Astrocyte (in vitro differentiated cells and primary cell): ENCODE measurements at places on chromosomes 11 and 22. TPM values are rescaled to one million over a fixed set of nuclear protein-coding genes. Genes with fewer than 3 reads are reported as not detected.

The SMIM38 gene
- total RNA-seq, result not detected in 2 replicates

The CLP1 gene
- total RNA-seq, result 19.1 and 21.4 TPM in 2 replicates

The VSTM5 gene
- total RNA-seq, result 0.19 and 0.45 TPM in 2 replicates

The PLAAT5 gene
- total RNA-seq, result 0.36 and 0.50 TPM in 2 replicates

The APOBEC3C gene
- 32.5 and 37.0 TPM in 2 replicates for total RNA-seq

The C11orf16 gene
- not detected in 2 replicates for total RNA-seq

The TMEM134 gene
- total RNA-seq, result 38.0 and 48.1 TPM in 2 replicates

The GGT1 gene
- 2.9 and 3.1 TPM in 2 replicates for total RNA-seq

The SFI1 gene
- 13.6 TPM in 2 replicates for total RNA-seq

The SNX15 gene
- total RNA-seq, result 15.4 and 18.5 TPM in 2 replicates

- H3K4me3 ChIP-seq, result no peak overlapping the region
- H3K27me3 ChIP-seq, result no peaks in the 10 kb centered on the region
Observed at GRCh38 chr11:27200779-27201453, 160.3 kb downstream of the BBOX1 start.

GRCh38 chr11:11084337-11084736 lies 226.5 kb upstream of the ZBED5 start:
- H3K4me1 ChIP-seq, result no peaks in the 10 kb centered on the region
- peaks cover 13% of the 10 kb centered on the region for H3K27me3 ChIP-seq
- no peak for DNase-seq
- no peak overlapping the region for H3K27ac ChIP-seq
- H3K4me3 ChIP-seq, result no peak overlapping the region

DNA sequence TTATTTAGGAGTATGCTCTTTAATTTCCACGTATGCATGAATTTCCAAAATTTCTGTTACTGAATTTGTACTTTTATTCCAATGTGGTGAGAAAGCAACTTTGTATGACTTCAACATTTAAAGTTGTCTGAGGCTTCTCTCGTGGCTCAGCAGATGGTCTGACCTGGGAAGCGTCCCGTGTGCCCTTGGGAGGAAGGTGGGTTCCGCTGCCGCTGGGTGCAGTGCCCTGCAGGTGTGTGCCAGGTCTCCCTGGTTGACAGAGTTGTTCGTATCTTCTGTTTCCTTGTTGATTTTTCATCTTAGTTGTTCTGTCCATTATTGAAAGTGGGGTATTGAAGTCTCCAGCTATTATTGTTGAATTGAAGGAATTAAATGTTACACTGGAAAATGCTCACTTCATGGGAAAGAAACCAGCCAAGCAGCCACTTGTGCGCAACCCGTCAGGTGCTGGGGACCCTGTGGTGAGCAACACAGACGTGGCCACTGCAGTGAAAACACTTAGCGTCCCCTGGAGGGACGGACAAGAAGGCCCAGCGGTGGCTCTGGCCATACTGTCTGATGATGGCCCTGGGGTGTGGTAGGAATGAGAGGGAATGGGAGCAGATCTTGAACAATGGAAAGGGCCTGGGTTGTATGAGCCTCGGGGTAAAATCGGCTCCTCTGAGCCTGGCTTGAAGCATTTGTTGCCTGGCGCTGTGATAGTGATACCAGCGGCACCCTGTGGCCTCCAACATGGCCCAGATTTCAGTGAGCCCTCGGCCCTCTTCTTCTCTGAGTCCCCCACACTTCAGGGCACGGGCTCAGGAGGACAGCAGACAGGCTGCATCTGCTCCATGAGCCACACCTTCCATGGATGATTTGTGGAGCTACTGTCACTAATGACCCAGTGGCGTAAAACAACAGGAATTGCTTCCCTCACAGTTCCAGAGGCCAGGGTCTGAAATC lies 31.5 kb upstream of the KRTAP5-7 start:
- no peak overlapping the region for H3K27ac ChIP-seq
- no peak for DNase-seq
- H3K4me3 ChIP-seq, result no peak overlapping the region
- H3K4me1 ChIP-seq, result no peaks in the 10 kb centered on the region
- H3K27me3 ChIP-seq, result no peaks in the 10 kb centered on the region

DNA sequence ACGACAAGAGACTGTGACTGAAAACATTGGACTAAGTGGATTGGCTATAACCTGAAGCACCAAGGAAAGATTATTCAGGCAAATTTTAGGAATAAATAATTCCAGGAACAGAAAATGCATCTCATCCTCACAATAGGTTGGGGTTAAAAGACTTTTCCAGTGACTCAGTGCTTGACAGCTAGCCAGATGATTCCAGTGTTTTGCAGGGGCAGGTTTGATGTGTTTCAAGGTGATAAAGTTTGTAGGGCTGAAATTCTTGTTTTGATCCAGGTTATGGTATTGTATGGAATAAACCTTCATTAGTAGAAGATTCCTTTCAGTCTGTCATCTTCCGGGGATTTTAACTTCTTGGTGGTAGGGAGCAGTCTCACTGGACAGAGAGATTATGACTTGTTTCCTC lies 2.3 kb downstream of the EXT2 start:
- no peak overlapping the region for H3K4me3 ChIP-seq
- H3K36me3 ChIP-seq, result no peaks in the 10 kb centered on the region
- DNase-seq, result peak; percentile 18
- H3K4me1 ChIP-seq, result peaks cover 7% of the 10 kb centered on the region
- H3K27me3 ChIP-seq, result no peaks in the 10 kb centered on the region

DNA sequence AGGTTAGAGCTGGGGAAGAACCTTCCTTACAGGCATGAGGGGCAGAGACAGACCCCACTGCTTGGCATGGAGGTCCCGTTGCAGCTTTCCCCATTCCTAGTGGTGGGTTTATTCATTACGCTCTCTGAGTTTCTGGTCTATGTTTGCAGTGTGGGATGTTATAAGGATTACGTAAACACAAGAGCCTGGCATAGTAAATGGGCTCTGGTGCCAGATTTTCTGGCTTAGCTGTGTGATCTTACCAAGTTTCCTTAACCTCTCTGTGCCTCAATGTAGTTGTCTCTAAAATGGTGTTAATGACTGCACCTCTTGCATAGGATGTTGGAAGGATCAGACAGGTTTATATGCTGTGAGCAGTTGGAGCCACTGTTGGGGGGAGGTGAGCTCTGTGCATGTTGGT lies 15.1 kb downstream of the DTX4 start:
- H3K4me1 ChIP-seq, result no peaks in the 10 kb centered on the region
- H3K27ac ChIP-seq, result no peak overlapping the region
- H3K36me3 ChIP-seq, result no peaks in the 10 kb centered on the region
- no peak overlapping the region for H3K4me3 ChIP-seq

GRCh38 chr11:97537407-97538150 lies 1147.8 kb downstream of the JRKL start:
- no peak overlapping the region for H3K4me3 ChIP-seq
- no peaks in the 10 kb centered on the region for H3K36me3 ChIP-seq
- DNase-seq, result no peak
- no peaks in the 10 kb centered on the region for H3K4me1 ChIP-seq
- no peak overlapping the region for H3K27ac ChIP-seq

DNA sequence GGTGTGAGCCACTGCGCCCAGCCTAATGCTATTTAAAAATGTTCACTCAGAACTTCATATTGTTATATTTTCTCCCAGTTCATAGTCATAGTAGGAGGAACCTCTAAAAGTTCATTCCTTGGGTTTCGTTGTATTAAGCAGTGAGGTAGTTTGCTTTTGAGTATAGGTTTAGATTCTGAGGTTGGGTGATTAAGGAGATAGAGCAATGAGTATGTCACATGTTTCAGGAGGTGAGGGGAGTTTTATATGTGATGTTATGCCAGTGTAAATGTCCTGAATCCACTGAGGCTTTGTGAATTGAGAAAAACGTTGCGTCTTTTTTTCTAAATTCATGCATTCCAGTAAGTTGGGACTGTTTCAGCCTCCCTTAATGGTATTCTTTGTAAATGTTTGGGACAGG lies 4.2 kb downstream of the UBE2L3 start:
- H3K27ac ChIP-seq, result no peak overlapping the region
- no peak overlapping the region for H3K4me3 ChIP-seq
- H3K36me3 ChIP-seq, result no peaks in the 10 kb centered on the region
- no peak for DNase-seq
- peaks cover 22% of the 10 kb centered on the region for H3K4me1 ChIP-seq

DNA sequence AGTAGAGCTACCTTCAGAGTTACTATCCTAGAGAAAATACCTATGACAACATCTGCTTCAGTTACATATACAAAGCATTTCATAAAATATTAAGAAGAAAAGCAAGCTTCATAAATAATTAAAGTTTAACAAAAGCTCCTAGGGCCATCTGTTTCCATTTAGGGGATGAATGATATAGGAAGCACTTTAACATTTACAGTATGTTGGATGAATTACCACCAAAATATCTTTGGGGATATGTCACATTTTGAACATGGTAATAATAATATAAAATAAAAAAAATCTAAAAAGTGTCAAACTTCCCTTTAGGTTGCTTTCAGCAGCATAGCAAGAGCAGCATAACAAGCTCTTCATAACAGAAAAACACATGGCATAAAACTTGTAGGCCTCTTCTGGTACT lies 104.6 kb downstream of the ATG16L2 start:
- no peaks in the 10 kb centered on the region for H3K27me3 ChIP-seq
- no peak overlapping the region for H3K4me3 ChIP-seq
- no peak for DNase-seq
- H3K36me3 ChIP-seq, result no peaks in the 10 kb centered on the region

DNA sequence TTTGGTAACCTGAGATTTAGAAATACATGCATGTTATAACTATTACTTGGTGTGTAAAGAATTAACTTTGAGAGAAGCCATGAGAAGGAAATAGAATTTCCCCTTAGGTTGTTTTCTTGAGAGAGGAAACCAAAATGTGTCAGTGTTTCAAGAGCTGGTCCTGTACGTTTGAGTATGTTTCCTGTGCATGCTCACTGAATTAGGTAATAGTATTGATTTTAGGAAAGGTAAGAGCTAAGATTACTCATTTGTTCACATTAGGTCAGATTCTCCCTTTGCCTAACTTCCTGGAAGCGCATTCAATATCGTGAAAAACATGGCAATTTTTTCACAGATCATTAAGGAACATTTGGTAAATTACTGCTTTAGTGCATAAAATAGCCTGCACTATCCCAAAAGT lies 49.3 kb upstream of the RDX start:
- no peaks in the 10 kb centered on the region for H3K36me3 ChIP-seq
- H3K4me1 ChIP-seq, result no peaks in the 10 kb centered on the region
- H3K27ac ChIP-seq, result no peak overlapping the region
- no peaks in the 10 kb centered on the region for H3K27me3 ChIP-seq
- H3K4me3 ChIP-seq, result no peak overlapping the region

- H3K4me1 ChIP-seq, result peaks cover 18% of the 10 kb centered on the region
- no peak overlapping the region for H3K4me3 ChIP-seq
- no peak for DNase-seq
- H3K27me3 ChIP-seq, result no peaks in the 10 kb centered on the region
- no peak overlapping the region for H3K27ac ChIP-seq
Observed at GRCh38 chr11:36155124-36155561, 134.1 kb downstream of the COMMD9 start.

GRCh38 chr22:30304495-30305244 lies 15.4 kb upstream of the CASTOR1 start:
- H3K27ac ChIP-seq, result no peak overlapping the region
- peak; percentile 33 for DNase-seq
- H3K4me3 ChIP-seq, result no peak overlapping the region
- H3K36me3 ChIP-seq, result peaks cover 7% of the 10 kb centered on the region

- no peaks in the 10 kb centered on the region for H3K4me1 ChIP-seq
- H3K27ac ChIP-seq, result no peak overlapping the region
- DNase-seq, result no peak
- no peaks in the 10 kb centered on the region for H3K36me3 ChIP-seq
- no peaks in the 10 kb centered on the region for H3K27me3 ChIP-seq
- no peak overlapping the region for H3K4me3 ChIP-seq
Observed at GRCh38 chr11:71200761-71201160, 51.6 kb downstream of the SHANK2 start.

DNA sequence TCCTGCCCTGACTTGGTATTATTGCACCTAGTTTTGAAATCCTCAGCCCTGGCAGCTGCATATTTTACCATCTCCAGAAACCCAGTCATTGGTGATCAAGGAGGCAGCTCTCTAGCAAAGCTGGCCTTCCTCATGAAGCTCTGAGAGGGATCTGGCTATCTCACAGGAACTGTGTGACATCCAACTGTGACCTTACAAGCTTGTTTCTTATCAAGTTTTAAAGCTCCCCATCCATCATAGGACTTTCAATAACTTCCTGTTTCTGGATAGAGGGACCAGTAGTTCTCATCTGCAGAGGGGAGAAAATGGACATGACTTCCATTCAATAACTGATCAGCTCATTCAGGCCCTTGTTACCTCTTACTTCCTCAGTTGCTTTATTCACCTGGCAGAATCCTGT lies 18.2 kb downstream of the CALCA start:
- no peak for DNase-seq
- no peaks in the 10 kb centered on the region for H3K4me1 ChIP-seq
- H3K27ac ChIP-seq, result no peak overlapping the region
- no peak overlapping the region for H3K4me3 ChIP-seq
- H3K27me3 ChIP-seq, result no peaks in the 10 kb centered on the region

DNA sequence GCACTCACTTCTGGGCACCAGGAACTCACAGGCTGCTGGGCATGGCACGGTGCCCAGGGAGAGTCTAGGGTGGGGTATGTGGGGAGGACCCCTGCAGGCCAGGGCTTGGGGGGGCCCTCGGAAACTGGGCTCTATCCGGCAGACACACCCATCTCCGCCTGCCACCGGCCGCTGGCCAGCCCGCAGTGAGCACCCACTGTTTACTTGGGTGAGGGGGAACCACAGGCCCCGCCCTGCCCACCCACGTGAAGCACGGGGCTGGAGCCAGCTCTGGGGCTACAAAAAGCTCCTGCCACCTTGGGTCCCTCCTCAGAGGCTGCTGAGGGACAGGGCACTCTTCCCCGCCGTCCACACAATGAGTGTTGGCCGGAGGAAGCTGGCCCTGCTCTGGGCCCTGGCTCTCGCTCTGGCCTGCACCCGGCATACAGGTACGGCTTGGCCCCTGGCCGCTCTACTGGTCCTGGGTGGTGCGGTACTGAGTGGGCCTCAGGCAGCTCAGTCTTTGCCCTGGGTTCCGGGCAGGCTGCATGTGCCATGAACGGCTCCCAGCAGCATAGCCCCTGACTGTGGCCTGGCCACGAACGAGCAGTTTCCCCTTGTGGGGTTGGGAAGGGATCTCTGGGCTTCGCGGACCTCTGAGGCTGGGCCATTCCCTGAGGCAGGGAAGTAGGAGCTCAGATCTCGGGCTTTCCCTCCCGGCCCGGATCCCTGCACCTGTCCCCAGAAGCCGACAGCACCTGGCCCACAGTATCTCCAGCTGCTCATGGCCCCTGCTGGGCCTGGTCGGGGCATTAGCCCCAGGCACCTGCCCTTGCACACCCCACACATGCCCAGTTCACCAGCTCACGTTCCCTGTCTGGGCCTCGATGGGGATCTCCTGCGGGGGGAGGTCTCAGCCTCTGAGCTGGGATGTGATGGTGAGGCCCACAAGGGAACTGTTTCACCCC lies at the start of gene MUC5AC:
Gene MUC5AC (plus strand): TSS at position 309 of the 947 bp plus-strand sequence. CDS start 47 bp downstream, at position 356.
- no peak within 1 kb of the TSS for H3K4me3 ChIP-seq
- H3K27me3 ChIP-seq, result no peaks in the 10 kb centered on the region
- H3K4me1 ChIP-seq, result peaks cover 13% of the 10 kb centered on the region
- no peaks in the 10 kb centered on the region for H3K36me3 ChIP-seq
